ENCODE measurements at places on chromosomes 5 and 9. TPM values are rescaled to one million over a fixed set of nuclear protein-coding genes. Genes with fewer than 3 reads are reported as not detected.

ADRA1B gene
- total RNA-seq = not detected

FCN1 gene
- not detected for total RNA-seq

TMOD1 gene
- total RNA-seq = 1.3 TPM

CYSRT1 gene
- total RNA-seq = 0.14 TPM

PCDHGC4 gene
- total RNA-seq = 0.10 TPM

ZFP37 gene
- 2.3 TPM for total RNA-seq

NCS1 gene
- 40.3 TPM for total RNA-seq

RMRP gene
- total RNA-seq = 4,639 TPM

PNPLA7 gene
- total RNA-seq = 0.14 TPM

SLC6A7 gene
- total RNA-seq = not detected

CYFIP2 gene
- 4.5 TPM for total RNA-seq

IGFBPL1 gene
- total RNA-seq = 0.58 TPM

DNA sequence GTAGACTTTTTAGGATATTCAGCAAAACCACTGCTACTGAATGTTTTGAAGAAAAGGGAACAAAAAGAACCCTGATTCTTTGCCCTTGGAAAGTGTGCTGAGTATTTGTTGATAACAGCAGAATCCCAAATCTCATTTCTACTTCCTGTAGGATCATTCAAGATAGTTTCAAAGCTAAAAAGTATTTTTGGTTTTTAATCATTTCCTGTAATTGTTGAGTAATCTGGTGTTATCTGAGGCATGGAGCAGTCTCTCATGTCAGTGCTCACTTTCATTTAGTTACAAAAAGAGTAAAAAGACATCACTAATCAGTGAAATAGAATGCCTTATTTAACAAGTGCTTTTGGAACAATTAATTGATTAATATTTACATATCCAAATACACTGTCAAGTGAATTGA, 56.1 kb downstream of the ITGA2 start:
- no peak for DNase-seq

DNA sequence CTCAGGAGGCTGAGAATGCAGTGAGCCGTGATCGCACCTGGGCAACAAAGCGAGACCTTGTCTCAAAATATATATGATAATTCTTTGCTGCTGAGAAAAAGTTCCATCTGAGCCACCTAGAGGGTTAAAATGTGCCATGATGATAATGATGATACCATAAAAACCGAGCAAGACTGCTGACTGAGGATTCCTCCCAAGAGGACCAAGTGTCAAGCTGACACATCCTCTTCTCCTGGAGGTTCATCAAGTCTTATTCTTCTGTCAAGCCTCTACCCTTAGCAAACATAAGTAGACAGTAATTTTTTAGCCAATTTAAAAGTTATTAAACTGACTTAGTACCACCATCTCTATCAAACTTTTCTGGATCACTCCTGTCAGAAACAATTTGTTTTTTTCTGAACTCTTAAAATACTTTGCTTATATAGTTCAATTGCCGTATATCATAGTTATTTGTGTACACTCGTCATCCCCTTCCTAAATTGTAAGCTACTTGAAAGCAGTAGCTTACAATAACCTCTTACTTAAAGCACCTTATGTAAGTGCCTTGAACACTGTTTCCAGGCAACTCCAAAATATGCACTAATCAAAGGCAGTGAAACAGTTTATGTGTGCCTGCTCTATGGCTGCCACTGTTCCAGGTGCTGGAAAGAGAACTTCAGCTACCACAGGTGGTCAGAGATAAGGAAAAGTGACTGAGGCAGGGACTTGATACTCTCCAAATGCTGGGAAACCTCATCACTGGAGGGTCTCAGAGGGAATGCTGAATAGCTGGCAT, 57.4 kb downstream of the SCAI start:
- DNase-seq = no peak

DNA sequence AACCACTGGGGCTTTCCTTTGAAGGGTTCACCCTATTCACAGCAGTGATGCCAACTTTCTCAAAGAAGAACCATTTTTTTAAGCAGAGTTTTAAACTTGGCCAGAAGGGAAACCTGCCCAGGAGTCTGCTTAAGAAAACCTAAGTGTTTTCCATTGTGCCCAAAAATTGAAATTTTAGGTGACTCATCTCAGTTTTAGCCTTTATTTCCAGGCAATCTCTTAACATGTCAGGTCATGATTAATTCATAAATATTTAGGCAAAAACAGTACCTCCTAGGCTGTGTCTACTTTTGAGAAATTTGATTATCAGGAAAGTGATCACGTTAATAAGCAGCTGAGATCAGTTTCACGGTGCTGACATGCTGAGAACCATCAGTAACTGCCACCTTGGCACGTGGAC, 61.9 kb downstream of the TLE1 start:
- no peak for DNase-seq

GRCh38 chr5:76641514-76642120, 18.4 kb upstream of the F2RL2 start:
- peak; percentile 47 for DNase-seq

- DNase-seq = no peak
These were observed 48.6 kb downstream of the RGS3 start for GRCh38 chr9:113511856-113512761.

DNA sequence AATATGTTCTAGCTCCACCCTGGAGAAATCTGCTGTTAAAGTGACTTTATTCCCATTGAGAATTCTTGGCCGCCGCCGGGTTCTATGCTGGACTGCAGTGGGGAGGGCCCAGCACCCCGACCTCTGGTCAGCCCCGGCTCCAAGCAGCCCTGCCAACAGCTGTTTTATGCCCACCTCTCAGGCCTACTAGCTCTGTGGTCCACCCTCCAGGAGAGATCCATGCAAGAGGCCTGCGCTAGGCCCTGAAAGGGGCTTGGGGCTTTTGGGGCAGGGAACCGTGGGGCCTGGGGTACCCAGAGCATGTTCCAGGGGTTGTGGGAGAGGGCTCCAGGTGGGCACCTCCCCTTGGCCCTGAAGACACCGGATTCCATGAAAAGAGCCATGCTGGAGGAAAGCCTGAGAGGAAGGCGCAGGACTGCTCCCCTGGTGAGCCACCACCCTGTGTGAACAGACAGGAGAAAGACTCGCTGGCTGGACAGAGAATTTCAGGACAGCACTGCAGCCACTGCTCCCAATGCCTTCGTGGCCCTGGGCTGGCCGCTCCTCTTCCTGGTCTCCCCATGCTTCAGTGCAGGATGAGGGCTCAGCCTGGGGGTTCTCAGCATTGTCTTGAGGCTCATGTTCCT, 44.6 kb upstream of the RUFY1 start:
- DNase-seq = no peak

DNA sequence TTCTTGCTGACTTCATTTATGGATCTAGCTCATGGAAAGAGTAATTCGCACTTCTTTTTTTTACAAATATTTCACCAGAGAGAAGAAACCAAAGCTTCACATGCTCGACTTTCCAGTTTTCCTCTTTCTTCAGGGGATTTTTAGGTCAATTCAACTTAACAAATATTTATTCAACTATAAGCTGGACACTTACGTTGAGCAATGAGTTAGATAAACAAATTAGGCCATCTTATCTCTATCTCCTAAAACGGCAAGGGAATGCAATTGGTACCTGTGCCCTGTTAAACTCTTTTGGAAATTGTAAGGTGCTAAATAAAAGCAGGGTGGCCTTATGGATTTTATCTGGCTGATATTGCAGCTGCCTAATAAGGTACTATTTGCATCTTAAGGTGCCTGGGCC, 145.1 kb upstream of the RAI14 start:
- no peak for DNase-seq

- DNase-seq = no peak
These were observed 3.7 kb downstream of the SEMA4D start for GRCh38 chr9:89494199-89494598.

- DNase-seq = no peak
These were observed 515.9 kb downstream of the RAB3C start for GRCh38 chr5:59098743-59099142.

DNA sequence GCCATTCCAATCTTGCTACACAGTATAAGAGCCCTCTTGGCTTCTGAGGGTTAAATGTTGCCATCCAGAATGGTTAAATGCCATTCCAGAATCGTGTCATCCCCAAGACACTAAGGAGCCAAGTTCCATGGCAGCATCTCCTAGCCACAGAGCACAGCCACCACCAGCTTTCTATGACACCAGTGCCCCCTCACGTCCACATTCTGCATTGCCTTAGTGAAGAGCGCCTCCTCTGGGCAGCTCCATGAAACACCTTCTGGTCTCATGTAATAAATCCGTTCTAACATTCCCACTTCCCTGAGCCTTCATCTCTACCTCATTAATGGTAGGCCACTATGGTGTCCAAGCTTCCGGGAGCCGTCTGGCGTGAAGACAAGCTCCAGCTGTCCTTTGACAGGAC, 12.4 kb downstream of the CBY3 start:
- peak; percentile 70 for DNase-seq

GRCh38 chr5:94670726-94671125, 52.3 kb downstream of the SLF1 start:
- no peak for DNase-seq

DNA sequence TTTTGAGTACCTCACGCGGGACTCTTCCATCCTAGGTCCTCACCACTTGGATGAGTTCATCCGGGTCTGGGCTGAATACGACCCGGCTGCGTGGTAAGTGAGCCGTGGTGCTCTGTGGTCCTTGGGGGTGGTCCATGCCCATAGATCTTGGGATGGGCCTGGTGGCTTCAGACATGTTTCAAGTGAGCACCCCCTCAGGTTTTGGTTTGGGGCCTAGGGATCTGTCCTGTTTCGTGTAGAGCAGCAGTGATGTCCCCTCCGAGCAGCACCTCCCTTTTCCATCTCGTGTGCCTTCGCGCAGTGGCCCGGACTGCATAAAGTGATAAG, 218.9 kb downstream of the CACNA1B start:
- no peak for DNase-seq

- DNase-seq = no peak
These were observed 336.9 kb downstream of the ARHGEF28 start for GRCh38 chr5:73962801-73963425.

GRCh38 chr9:89923174-89923573, 318.4 kb downstream of the GADD45G start:
- DNase-seq = no peak

DNA sequence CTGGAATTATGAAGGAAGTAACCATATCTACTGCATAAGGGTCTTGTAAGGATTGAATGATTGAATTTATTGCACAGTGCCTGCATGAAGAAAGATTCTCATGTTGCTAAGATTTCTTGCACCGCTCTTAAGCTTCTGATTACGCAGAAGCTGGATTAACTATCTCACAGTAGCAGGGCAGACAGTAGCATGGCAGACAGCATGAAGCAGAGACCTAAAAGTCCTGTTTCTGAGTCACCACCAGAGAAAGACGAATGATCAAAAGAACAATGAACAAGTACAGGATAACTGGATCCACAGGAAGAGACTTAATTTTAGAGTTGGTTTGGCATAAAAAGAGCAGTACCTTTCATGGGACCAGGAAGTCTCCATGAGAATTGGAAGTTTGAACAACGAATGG, 142.4 kb downstream of the MAPKAP1 start:
- no peak for DNase-seq

DNA sequence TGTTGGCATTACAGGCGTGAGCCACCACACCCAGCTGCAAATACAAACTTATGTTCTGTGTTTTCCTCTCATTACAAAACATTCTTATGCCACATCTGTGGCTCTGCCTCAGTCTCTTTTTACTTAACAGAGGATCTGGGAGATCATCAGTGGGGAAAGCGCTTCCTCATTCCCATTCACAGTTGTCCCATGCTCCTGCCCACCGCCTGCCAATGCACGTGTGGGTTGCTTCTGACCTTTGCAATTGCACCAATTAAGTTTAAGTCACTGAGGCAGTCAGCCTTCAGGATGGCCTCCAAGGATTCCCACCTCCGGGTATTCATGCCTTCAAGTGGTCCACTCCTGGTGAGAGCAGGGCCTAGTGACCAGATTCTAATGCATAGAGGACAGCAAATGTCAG, 34.9 kb upstream of the EEIG1 start:
- DNase-seq = no peak

- no peak for DNase-seq
These were observed 94.3 kb downstream of the WDR41 start for GRCh38 chr5:77397686-77398292.

GRCh38 chr9:36842560-36843530, 191.2 kb downstream of the PAX5 start:
- DNase-seq = no peak

DNA sequence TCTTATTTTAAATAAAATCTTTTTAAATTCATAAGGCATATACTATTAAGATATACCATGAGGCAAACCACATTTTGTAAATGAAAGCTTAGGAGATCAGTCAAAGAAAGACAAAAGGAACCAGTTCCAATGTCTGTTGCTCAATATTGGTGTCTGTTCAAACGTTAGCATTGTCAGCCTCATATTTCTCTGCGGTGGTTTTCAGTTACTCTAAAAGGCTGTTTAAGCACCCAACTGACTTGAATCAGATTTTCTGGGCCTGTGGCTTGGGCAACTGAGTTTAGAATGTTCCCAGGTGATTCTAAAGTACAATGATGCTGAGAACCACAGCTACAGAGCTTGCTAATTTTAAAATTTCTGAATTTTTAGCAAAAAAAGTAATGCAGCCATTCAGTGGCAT, 166.3 kb upstream of the KIF2A start:
- no peak for DNase-seq

- DNase-seq = no peak
These were observed 93.5 kb downstream of the DAP start for GRCh38 chr5:10667431-10668057.

DNA sequence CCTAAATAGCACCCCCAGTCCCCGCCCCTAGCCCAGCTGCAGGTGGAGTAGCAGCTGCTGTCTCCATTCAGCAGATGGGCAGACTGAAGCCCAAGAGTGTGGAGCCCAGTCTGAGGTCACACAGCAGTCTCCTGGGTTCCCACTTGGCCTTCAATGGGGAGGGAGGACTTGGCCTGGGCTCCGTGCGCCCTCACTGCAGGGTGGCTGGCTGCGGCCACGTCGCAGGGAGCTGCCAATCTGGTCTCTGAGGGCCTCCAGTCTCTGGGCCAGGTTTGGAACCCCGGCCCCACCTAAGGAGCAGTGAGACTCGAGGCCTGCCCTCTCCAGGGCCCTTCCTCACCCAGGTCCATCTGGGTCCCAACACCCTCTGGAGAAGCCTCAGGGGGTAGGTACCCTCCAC, 7.4 kb downstream of the KIF12 start:
- no peak for DNase-seq

DNA sequence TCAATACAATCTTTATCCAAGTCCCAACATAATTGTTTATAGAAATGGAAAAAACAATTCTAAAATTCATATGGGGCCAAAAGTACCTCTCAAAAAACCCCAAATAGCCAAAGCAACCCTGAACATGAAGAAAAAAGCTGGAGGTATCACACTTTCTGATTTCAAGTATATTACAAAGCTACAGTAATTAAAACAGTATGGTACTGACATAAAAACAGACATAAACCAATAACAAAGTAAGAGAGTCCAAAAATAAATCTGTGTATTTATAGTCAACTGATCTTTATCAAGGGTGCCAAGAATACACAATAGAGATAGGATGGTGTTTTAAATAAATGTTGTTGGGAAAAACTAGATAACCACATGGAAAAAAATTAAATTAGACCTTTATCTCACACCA, 13.6 kb upstream of the GOLPH3 start:
- DNase-seq = no peak

DNA sequence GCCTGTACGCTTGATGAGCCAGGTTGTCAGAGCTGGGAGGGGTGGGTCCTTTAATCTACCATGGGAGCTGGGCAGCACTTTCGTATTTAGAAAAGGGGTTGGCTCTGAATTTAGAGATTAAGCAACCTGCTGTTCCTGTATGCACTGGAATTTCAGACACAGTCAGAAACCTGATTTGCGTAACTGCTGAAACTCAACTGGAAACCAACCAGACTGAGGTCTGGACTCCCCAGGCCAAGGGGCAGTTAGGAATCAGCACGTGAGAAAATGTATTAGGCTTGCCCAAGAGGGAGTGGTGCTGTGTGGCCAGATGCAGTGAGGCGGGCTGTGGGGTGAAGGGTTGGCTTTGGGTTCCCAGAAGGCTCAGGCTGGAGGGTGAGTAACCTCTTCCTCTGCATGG, 235.0 kb downstream of the GOLPH3 start:
- no peak for DNase-seq

All from H4 (cell line).